ENCODE measurements at places on chromosomes 4 and X.

GRCh38 chr4:112952313-112952700 lies 97.1 kb upstream of the ANK2 start:
- DNase-seq: no peak

DNA sequence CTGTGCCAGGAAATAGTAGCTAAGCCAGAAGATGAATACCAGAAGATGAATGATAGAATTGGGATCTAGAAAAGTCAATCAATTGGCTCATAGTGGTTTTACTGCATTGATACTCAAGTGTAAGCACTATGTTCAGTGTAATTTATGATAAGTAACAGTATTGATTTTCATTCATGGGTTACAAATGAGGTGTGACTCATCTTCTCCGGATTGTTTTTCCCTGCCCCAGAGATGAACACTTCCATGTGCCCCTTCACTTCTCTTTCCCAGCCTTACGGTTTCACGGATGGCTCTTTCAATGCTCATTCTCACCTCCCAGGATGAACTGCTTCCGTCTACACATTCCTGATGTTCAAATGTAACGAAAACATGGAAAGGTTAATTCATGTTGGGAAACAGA lies 9.8 kb upstream of the GUCY1B1 start:
- no peak for DNase-seq

DNA sequence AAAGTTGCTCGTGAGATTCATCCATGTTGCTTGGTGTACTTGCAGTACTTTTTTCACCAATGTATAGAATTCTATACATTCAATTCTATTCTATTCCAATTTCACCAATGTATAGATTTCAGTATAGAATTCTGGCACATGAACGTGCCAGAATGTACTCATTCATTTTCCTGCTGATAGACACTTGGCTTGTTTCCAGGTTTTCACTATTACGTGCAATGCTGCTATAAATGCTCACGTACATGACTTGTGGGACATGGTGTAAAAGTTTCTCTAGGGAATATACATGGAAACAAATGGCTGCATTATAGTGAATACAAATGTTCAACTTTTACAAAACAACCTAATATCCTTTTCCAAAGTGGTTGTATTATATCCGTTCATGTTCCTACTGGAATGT lies 6.8 kb upstream of the CXorf66 start:
- DNase-seq: no peak

GRCh38 chr4:73607375-73608033 lies 12.7 kb downstream of the RASSF6 start:
- no peak for DNase-seq

- no peak for DNase-seq
Observed at GRCh38 chr4:81826335-81826734, 354.6 kb upstream of the RASGEF1B start.

All from right renal pelvis (tissue), 4 donors.